Stimulated activated CD4-positive, alpha-beta T cell treated with anti-CD3 and anti-CD28 coated beads, Interleukin-2, amount 100 ng/mL, for 24 hours (primary cell): ENCODE measurements at places on chromosomes 12 and 14.

DNA sequence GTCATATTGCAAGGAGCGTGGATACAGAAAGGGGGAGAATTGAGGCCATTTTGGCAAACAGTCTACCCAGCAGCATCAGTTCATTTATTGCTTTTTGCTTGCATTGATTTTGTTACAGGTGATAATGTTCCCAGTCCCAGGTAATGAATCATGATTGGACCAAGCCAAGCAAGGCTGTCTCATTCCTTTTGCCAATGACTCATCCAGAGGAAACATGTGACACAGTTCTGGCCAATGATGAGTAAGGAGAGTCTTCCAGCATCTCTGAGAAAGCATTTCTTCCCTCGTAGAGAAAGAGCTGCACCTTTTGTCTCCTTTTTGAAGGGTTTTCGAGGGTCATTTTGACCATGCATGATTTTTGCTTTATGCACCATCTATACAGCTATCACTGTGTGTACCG, 68.2 kb downstream of the SLC15A4 start:
- DNase-seq, result no peak

GRCh38 chr12:106981788-106982187, 5.2 kb downstream of the MTERF2 start:
- DNase-seq, result no peak

- DNase-seq, result no peak
Observed at GRCh38 chr14:38207377-38207735, 348 bp upstream of the SSTR1 start.

DNA sequence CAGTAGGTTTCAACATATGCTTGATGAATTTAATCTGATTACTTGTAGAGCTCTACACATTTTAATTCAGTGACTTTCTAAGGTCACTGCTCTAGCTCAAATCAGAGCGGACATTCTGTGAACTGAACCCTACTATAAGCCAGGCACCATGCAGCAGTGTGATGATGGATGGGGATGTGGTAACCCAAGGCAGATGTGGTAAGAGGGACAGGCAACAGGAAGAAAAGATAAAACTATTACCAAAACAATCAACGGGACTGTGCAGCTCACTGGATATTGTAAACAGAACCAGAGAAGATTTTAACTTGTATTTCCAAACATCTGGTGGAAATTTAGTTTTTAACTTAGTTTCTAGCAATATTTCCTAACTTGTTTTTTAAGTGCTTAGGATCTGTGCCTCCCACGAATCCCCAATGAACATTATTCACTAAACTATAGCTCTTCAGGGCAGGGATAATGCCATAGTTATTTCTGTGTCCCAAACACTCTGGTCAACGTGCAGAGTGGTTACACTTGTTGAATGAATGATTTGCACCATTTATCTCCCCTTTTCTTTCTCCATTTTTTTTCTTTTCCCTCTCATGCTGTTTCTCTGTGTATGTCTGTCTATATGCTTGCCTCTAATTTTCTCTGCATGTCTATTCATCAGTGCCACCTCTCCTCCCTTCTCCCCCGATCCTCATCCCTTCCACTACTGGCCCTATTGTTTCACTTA, 3.0 kb downstream of the ERO1A start:
- no peak for DNase-seq

DNA sequence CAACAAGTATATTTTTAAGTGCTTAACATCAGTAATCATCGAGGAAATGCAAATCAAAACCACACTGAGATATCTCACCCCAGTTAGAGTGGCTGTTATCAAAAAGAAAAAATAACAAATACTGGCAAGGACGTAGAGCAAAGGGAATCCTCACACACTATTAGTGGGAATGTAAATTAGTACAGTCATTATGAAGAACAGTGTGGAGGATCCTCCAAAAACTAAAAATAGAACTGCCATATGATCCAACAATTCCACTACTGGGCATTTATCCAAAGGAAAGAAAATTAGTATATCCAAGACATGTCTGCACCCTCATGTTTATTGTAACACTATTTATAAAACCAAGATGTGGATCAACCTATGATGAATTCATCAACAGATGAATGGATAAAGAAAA, 149.0 kb upstream of the PWP1 start:
- DNase-seq, result no peak

DNA sequence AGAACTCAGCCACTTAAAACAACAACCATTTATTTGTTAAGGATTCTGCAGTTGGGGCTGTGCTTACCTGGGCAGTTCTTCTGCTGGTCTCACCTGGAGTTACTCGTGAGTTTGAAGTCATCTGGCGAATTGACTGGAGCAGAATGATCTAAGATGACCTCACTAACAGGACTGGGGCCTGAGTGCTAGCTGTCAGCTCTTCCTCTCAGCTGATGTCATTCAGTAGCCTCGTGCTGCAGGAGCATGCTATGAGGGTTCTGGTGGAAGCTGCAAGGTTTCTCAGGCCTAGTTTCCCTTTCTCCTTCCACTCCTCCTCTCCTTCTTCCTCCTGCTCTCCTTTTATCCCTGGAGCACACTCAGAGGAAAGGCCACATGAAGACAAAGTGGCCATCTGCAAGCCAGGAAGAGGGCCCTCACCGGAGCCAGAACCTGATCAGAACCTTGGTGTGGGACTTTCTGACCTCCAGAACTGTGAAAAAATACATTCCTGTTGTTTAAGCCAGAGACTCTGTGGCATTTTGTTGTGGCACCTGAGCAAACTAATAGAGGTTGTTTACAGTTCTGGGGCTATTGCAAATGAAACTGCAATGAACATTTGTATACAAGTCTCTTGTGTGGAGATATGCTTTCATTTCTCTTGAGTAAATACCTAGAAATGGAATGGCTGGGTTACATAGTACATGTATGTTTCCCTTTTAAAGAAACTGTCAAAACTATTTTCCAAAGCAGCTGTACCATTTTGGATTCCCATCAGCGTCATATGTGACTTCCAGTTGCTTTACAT, 21.9 kb upstream of the MAP3K9 start:
- DNase-seq, result no peak

- no peak for DNase-seq
Observed at GRCh38 chr12:96343347-96343954, 56.8 kb downstream of the CDK17 start.

- no peak for DNase-seq
Observed at GRCh38 chr12:632102-632696, 31.0 kb downstream of the NINJ2 start.
